Activated gamma-delta T cell treated with Interleukin-2 at 50 U/mL for 16 hours (primary cell): ENCODE measurements at places on chromosomes 7 and 10.

- DNase-seq, result no peak
These were observed 71.4 kb downstream of the NEURL1 start for GRCh38 chr10:103564776-103565520.

DNA sequence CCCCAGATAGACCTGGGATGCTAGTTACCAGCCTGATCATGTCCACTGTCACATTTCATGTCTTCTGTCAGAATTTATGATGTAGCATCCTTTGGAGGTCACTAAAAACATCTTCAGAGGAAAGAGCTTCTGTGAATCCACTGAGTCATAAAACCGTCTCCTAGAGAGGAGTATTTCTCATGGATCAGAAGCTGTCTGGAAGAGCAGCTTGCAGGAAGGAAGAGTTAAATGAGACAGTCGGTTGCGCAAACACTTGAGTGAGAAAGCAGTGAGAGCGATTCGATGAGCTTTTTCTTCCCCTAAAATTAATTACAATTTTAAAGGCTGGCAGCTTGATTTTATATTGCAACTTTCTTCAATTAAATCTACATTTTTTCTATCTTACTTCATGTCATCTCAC lies 47.2 kb upstream of the WDR11 start:
- no peak for DNase-seq

DNA sequence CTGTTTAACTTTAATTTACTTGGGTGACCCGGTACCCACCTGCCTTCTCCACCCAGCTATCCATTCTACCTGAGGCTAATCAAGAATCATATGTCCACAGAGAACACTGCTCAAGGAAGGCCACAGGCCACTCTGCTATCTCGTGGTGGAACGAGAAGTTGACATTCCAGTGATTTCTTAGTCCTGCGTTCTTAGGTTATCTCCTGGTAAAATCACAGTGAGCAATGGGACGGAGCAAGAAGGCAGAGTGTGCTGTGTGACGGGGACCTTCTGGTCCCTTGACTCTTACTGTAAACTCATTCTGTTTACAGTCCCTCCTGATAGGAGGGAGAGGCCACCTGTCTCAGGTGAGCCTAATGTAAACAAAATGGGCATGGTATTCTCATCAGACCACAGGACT lies 256.6 kb downstream of the TNS3 start:
- DNase-seq, result no peak

DNA sequence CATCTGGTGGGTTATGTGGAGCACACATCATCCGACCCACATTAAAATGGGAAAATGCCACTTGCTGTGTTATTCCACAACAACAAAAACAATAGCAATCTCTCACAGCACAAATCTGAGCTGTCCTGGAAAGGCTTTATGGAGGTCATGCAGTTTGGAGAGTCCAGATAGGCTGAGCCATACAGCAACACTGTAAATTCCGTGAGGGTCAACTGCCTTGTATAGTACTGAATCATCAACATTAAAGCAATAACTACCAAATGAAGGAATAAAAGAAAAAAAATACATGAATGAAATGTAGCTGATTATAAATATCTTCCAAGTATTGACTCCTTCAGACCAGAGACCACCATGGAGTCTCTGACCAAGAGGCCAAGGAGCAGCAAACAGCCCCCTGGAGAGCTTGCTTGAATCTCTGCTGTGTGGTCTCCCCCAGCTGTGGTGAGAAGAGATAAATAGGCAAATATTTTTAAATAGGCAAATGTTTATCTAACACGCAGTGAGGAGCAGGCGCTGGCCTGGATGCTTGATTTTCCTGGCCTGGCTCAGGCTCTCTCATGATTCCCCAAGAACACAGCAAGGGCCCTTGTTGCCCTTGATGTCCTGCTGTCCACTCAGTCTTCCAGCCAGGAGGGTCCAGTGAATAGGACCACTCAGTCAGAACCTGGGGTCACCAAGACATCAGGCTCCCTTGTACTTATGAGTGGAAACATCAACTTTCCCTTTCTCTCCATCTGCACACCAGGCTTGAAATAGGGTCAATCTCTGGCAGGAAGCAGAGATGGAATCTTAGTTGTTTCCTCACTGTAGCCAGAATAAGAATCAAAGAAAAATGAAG lies 1021.3 kb downstream of the XPNPEP1 start:
- DNase-seq, result no peak

DNA sequence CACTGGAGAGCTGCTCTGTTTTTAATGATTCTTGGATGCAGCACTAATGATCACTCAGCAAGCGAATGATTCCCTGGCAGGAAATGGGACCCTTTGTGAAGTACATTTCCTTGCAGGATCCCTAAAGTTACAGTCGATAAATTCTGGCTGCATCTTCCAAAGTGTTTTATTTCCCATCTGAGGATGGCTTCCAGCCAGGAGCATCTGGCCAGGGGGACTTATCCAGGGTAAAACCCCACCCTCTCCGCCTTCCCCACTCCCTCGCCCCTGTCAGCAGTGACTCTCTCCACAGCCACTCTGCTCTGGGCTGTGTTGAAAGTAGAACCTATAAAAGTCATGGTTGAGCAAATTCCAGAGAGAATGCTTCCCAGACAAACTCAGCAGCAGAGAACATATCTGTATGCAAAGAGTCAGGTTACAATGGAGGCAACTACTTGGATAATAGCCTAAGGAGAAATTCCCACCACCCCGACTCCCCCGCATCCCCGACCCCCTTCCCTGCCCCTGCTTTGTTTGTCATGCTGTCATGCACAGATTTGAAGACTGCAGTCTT lies 111.0 kb upstream of the ANLN start:
- no peak for DNase-seq

GRCh38 chr10:63323701-63324494 lies 141.9 kb downstream of the JMJD1C start:
- no peak for DNase-seq

DNA sequence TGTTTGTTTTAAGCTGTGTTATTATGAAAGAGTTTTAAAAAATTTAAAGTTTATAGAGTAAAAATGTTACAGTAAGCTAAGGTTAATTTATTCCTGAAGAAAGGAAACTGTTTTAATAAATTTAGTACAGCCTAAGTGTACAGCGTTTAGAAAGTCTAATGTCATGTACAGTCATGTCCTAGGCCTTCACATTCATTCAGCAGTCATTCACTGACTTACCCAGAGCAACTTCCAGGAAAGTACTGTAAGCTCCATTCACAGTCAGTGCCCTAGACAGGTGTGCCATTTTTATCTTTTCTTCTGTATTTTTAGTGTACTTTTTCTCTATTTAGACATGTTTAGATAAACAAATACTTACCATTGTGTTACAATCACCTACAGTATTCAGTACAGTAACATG lies 126.8 kb downstream of the TPK1 start:
- no peak for DNase-seq

GRCh38 chr7:139936760-139937310 lies 107.8 kb downstream of the TBXAS1 start:
- no peak for DNase-seq

GRCh38 chr10:14327527-14327926 lies 3.2 kb downstream of the FRMD4A start:
- DNase-seq, result no peak
